ENCODE measurements at places on chromosomes 1 and 21.

- DNase-seq: no peak
Observed at GRCh38 chr1:61907102-61907501, 164.8 kb downstream of the PATJ start.

GRCh38 chr1:167109125-167109524 is 15.2 kb downstream of the STYXL2 start:
- DNase-seq: no peak

DNA sequence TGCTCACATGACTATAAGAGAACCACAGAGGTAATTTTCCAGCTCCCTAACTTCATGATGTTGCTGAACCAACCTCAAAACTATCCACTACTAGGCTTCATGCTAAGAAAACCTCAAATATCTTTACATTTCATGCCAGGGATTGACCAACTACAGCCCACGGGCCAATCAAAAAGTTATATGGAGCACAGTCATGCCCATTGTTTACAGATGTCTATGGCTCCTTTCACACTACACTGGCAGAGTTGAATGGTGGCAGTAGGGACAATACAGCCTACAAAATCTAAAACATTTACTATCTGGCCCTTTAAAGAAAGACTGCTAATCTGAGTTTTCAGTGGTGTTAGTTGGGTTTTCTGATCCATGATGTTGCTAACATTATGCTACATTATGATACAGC is 154.8 kb downstream of the TM2D1 start:
- no peak for DNase-seq

DNA sequence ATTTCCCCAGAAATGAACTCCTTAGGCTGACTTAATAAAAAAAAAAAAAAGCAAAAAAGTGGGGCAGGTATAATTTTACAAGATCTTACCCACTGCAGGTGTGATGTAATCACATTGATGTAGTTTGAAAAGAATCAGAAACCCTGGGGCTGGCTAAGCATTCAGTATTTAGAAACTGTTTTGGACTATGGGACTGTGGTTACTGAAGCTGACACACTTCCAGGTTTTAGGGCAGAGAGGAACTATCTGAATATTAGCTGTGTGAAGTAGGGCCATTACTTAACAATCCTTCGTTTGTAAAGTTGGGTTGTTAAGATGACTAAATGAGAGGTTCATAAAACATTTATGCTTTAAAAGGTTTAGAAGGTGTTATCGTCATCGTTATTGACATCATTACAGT is 165.3 kb downstream of the FASLG start:
- no peak for DNase-seq

GRCh38 chr1:66654643-66655042 is 97.6 kb upstream of the DYNLT5 start:
- no peak for DNase-seq

GRCh38 chr1:149995927-149996326 is 14.6 kb downstream of the OTUD7B start:
- no peak for DNase-seq

- DNase-seq: no peak
Observed at GRCh38 chr1:201591348-201591747, 52.4 kb downstream of the NAV1 start.

DNA sequence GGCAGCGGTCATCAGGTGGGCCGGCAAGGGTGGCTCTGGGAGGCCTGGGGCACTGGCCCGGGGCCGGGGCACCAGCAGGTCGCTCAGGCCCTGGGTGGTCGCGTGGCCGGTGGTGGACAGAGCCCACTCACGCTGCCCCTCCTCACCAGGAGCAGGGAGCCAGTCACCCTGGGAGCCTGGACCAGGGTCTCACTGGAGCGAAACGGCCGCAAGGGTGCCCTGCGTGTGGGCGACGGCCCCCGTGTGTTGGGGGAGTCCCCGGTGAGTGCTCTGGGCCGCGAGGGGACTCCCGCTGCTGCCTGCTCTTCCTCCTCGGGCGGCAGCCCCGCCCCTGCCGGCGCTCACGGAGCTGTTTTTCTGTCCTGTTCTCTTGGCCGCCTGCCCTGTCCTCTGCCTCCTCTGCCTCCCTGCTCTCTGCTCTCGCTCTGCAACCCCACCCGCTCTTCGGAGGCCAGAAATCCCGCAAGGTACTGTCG is 23.5 kb downstream of the RNF223 start:
- no peak for DNase-seq

DNA sequence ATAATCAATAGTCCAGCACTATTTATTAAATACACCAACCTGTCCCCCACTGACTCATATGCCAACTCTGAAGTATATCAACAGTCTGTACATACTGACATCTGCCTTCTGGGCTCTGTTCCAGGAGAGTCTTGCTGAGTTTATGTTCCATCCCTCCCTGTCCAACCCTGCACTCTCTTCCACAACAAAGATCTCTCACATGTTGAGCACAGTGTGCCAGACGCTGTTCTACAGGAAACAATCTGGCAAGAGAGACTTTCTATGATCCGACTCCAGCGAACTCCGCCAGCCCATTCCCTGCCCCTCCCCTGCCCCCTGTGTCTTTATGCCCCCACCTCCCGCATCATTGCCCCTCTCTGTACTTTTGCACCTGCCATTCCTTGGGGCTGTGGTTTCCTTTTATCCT is 3.4 kb downstream of the LACTBL1 start:
- DNase-seq: no peak

DNA sequence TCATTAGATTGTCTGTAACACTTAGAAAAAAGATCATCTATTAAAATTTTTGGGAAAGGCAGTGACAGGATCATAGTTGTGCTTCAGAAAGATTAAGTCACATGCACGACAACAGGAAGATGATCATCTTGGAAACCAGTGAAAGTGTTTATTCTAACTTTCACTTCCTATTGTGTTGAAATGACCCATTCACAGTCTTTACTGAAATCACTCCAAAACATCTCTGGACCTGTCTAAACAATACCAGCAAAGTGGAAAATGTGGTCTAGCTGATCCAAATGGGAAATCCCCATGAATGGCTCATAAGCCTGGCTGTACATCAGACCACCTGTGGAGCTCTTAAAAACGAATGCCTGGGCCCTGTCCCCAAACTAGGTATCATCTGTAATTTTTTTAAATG is 111.1 kb upstream of the ETV3 start:
- DNase-seq: no peak

DNA sequence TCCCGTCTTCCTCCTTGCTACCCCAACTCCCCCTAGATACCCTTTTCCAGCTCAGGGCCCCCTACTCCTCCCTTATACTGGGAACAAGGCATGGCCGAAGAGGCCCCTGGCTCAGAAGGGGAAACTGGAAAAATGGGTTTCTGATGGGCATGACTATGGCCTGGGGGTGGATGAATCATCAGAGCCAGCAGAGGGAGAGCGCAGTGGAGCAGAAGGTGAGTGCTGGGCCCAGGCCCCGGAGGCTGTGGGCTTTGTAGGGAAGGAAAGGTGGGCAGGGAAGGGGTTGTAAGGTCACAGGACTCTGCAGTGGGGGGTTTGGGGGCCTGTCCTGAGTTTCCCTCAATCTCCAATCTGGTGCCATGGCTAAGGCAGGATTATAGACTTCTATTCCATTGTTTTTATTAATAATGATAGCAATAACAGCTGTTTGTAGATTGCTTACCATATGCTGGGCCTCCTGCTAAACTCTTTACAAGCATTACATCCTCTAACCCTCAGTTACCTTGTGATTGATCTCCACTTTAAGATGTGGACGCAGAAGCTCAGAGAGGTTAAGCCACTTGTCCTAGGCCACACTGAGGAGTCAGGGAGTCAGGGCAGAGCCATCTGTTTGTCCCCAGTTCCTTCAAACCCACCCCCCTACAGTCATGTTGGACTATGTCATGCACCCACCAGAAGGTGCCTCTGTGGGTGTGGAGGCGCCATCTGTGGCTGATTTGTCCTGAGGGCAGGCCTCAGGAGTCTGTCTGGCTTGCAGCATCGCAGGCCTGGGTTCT is 36.2 kb upstream of the ZNF362 start:
- peak; percentile 40 for DNase-seq

GRCh38 chr21:41584603-41585176 is 76.7 kb upstream of the TMPRSS2 start:
- DNase-seq: no peak

- no peak for DNase-seq
Observed at GRCh38 chr1:204222006-204222763, 8.4 kb upstream of the GOLT1A start.

GRCh38 chr1:180912801-180913565 is at the start of gene KIAA1614:
Gene KIAA1614 (plus strand): TSS chr1:180912897. CDS start chr1:180913244, 347 bp downstream.
- DNase-seq: no peak

DNA sequence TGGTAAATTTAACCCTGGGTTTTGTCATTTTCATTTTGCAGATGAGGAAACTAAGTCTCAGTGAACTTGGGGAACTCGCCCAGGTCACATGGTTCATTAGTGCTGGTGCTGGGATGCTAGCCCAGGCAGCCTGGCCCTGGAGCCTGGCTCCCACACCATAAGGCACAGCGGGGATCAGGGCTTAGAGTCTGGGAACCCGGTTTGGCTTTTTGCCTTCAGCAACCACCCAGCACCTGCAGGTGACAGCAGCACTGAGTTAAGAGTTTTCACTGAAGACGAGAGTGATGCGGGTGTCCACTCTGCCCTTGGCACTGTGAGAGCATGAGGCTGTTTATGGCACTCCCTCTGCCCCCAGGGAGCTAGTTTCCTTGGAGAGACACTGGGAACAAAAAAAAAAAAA is 18.4 kb upstream of the CD101 start:
- no peak for DNase-seq

GRCh38 chr1:236677641-236678235 is 8.6 kb upstream of the ACTN2 start:
- no peak for DNase-seq

GRCh38 chr1:92951141-92951582 is 10.1 kb downstream of the DIPK1A start:
- DNase-seq: peak; percentile 2

GRCh38 chr1:216207154-216207553 is 216.1 kb downstream of the USH2A start:
- DNase-seq: no peak

- DNase-seq: no peak
Observed at GRCh38 chr21:38170704-38171682, 85.8 kb upstream of the KCNJ15 start.

DNA sequence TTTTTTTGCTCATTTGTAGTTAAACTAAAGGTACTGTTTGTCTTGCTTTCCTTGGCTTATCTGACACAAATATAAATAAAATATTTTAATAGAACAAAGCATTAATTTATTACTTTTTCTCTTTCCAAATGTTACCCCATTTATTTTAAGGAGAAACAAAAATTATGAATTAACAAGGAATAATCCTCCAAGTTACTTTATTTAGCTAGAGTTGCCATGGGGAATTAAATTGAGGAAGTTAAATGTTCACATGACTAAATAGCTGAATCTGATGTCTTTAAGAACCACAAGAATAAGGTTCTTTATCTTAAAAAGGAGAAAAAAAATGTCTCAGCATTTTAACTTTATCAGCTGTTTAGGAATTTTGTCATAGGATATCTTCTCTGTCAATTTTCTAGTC is 12.3 kb downstream of the ATG4C start:
- DNase-seq: no peak

DNA sequence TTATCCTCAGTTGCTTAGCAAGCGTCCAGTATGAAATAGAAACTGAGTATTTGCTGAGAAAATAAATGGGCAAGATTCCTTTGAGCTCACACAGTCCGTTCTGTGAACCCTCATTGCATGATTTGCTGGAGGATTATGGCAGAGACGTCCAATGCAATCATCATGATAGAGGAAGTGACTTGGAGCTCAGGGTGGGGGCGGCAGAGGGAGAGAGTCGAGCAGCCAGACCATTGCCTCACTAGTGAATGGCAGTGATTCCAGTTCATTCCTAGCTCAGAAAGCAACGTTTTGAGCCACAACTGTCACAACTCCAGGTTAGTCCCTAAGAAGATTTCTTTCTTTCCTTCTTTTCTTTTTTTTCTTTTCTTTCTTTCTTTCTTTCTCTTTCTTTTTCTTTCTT is 27.5 kb upstream of the COL9A2 start:
- DNase-seq: no peak

GRCh38 chr21:27301220-27301619 is 334.3 kb upstream of the ADAMTS5 start:
- DNase-seq: no peak

DNA sequence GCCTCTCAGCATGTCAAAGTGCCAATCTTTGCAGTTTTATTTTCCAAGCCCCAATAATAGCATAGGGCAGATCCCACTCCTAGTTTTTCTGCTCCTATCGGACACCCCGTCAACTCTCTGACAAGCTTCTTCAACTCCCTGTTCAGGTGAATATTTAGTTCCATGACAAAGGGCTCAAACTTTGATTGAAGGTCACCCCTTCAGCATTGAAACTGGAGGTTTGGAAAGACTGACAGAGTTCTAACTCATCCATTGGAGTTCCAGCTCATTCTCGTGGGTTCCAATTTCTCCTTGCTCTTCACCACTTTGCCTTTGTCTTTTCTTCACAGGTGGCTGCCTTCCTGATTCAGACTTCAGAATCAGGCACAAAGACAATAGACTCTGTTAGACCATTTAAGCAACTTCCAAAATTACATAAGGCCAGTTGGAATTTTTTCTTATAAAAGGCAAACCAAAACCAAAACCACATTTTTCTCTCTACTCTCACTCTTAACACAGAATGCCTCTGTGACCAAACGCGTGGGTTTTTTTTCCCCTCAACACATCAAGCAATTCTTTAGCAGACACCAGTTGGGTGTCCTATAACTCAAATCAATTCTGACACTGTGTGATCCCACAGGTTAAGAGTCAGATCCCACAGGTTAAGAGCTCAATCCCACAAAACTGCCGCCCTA is 169.3 kb upstream of the USP25 start:
- no peak for DNase-seq

- DNase-seq: no peak
Observed at GRCh38 chr1:43271186-43272118, 1.7 kb downstream of the TMEM125 start.

GRCh38 chr1:153058154-153058553 is 842 bp upstream of the SPRR2A start:
- no peak for DNase-seq

DNA sequence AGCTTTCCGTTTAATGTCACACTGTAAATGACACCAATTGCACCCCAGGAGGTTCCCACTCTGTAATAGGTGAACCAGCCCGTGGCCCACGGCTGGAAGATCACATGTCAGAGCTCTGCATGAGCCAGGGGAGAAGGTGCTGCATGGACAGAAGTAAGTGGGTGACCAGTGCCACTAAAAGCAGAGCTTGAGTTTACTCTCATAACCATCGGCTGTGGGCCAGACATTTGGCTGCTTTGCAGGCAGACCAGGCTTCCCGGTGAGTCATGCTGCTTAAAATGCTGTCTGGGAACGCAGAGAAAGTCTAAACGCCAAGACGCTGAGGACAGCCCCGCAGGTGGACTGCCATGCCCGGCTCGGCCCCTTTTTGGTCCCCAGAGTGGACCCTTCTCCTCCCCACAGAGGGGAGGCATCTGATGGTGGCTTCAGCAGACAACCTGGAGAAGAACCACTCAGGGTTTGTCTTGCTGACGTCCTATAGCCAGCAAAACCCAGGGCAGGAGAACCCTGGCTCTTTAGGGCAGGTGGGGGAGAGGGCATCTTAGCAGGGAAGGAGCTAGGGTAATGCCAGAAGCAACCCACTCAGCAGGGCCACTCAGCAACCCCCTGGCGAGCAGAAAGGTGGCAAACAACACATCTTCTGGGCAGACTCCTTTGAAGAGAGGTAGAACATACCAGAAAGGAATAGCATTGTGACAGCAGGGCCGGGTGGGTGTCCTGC is 7.3 kb downstream of the KIAA2013 start:
- peak; percentile 16 for DNase-seq

GRCh38 chr1:78722947-78723346 is 73.3 kb downstream of the IFI44 start:
- no peak for DNase-seq
